Right cardiac atrium (tissue), 5 donors: ENCODE measurements at places on chromosomes 5 and 9.

- no peak for DNase-seq
Observed at GRCh38 chr5:175715627-175716522, 58.0 kb downstream of the HRH2 start.

GRCh38 chr5:176994460-176995121 lies 12.0 kb downstream of the UIMC1 start:
- DNase-seq, result no peak

- DNase-seq, result no peak
Observed at GRCh38 chr5:43418561-43418960, 6.4 kb upstream of the CCL28 start.

GRCh38 chr5:159804121-159804520 lies 112.2 kb upstream of the ADRA1B start:
- no peak for DNase-seq

DNA sequence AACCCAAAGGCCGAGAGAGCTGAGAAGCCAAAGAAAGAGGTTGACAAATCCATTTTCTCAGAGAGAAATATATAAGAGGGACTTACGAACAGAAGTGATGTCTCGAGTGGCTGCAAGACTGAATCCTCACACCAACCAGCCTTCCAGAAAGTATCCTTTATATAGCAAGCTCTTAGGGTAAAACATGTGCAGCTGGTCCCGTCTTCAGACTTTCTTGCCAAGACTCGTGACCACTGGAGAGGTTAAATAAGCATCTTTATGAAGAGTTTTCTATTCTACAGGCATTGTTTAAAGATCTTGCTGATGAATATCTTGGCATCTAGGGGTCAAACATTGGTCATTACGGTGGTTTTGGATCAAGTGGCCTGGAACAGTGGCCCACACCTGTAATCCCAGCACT lies 16.9 kb upstream of the SLC22A4 start:
- DNase-seq, result no peak

GRCh38 chr5:122937914-122938313 lies 92.5 kb downstream of the SNX24 start:
- peak; percentile 57 for DNase-seq

- DNase-seq, result no peak
Observed at GRCh38 chr5:74762599-74762998, 4.3 kb downstream of the GFM2 start.

DNA sequence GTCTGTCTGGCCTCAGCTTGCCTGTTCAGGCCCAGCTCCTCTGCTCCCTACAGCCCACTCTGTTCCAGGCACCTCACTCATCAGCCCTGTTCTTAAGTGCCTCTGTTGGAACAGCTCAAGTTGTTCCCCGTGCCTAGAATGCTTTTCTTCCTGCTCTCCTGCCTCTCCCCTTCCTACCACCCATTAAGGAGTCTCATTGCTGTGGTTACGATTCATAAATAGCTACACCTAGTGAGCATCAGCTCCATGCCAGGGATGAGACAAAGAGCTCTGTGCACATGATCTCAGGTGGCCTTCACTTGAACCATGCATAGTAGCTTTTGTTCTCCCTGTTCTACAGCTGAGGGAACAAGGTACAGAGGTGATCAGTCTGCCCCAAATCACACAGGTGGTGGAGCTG lies 54.3 kb downstream of the PSD2 start:
- no peak for DNase-seq

DNA sequence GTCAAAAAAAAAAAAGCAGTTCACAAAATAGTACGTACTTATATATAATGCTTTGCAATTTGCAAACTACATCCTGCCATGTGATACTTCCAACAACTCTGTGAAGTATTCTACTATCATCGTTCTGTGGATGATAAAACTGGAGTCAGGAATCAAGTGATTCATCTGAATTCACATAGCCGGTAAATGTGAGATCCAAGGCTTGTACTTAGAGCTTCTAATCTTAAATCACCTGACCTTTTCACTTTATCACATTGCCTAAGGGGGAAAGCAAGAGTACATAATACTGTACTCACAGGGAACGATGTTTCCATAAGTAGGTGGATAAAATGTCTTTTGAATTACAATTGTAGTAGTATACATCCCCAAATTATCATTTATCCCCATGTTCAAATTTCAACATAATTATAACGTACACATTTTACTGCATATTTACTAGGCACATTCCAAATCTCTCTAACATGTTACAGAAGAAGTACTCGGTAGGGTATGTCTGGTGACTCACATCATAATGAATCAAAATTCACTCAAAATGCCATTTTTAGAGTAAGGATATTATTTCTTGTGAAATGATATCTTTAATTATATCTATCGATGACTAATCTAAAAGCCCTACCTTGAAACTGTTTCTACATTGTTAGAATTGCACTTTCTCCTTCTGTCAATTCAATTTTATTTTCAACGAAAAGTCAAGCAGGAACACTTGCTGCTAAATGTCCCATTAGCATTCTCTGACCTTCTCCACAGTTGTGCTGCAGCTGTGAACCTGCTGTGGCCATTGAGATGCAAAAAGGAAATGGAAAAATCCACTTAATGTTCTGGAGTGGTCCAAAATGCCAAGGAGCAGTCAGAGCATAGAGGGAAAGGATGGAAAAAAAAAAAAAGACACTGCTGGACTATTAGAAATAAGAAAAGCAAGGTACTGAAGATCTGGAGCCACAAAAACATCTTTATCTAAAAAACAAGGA lies 78.9 kb downstream of the OR2K2 start:
- DNase-seq, result no peak

GRCh38 chr9:3262826-3263529 lies 262.8 kb downstream of the RFX3 start:
- no peak for DNase-seq

DNA sequence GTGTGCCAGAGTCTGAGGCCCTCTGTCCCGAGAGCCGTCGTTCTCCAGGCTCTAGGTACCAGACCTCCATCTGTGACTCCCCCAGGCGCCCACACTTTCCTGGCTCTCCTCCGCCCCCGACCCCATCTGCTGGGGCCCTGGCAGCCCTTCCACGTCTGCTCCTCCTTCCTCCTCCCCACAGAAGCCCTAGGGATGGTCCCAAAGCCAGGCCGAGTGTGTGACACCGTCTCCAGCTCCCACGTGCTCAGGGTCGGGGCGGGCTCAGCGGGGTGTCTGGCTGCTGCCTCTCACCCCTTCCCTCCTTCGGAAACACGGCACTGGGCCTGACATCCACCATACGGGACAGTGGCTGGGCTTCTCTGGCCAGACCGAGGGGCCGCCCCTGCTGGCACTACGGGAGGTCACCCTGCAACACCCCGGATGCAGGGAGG lies 20.5 kb upstream of the SLC6A19 start:
- peak; percentile 51 for DNase-seq

- DNase-seq, result no peak
Observed at GRCh38 chr5:42840842-42841567, 29.3 kb upstream of the SELENOP start.

DNA sequence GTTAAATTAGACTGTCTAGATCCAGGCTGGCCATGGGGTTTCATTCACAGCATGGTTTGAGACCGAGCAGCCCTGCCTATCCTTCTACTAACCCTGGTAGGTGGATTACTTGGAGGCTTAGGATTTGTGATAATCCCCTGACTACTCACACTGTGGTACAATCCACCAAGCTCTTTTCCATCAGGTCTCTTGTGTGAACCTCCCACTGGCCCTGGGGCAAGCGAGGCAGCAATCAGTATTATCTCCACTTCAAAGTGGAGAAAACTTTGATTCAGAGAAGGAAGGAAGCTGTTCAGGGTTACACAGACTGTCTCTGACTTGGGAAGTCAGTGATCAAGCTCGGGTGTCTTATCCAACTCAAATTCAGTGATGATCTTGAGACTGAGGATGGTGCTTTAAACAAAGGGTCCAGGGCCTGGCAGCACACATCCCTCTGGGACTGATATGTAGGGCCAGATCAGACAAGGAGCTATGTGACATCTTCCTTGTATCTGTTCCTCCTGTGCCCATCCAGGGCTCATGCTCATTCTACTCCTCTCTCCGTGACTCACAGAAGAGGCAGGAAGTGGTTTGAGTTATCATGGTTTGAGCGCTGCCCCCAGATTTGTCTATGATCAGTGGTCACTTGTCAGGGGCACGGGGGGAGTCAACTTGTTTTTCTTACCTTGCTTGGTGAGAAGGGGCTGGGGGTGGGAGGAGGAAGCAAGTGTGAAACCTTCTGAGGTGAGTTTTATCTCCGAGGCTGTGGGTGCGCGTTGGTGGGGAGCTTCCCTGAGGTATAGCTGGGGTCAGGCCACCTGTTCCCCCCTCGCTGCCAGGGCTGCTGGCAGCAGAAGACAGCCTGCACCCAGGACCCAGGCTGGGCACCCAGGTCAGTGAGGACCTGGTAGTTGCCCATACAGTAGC lies 48.6 kb downstream of the RGS3 start:
- no peak for DNase-seq

DNA sequence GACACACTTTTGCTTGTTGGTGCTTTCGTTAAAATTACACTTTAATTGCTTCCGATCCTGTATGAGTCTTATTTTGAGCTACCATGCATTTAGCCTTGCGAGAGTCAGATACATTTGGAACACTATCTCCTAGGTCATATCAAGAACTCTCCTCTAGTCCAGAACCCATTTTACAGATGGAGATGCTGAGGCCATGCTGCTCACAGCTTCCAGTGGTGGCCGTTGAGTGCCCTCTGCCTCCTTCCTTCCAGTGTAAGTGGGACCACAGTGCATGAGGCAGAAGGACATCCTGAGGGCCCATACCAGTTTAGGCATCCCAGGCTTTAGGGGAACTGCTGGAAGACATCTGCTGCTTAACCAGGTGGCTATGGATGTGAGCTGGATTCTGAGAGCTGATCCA lies 6.9 kb downstream of the CCNI2 start:
- DNase-seq, result no peak

GRCh38 chr9:73006986-73007385 lies 54.1 kb upstream of the ALDH1A1 start:
- DNase-seq, result no peak

GRCh38 chr5:16927613-16928012 lies 8.5 kb downstream of the MYO10 start:
- DNase-seq, result no peak

- peak; percentile 33 for DNase-seq
Observed at GRCh38 chr9:132670457-132671391, at the start of gene GTF3C4. TSS of gene GTF3C4 (plus strand) at chr9:132670464. CDS start at chr9:132670599, 135 bp downstream.

GRCh38 chr9:123929870-123930831 lies at the start of gene DENND1A:
TSS of gene DENND1A (minus strand) at chr9:123930126. CDS start at chr9:123929905, 221 bp downstream.
- DNase-seq, result peak; percentile 94

GRCh38 chr5:180328296-180329137 lies 24.6 kb downstream of the GFPT2 start:
- peak; percentile 88 for DNase-seq

DNA sequence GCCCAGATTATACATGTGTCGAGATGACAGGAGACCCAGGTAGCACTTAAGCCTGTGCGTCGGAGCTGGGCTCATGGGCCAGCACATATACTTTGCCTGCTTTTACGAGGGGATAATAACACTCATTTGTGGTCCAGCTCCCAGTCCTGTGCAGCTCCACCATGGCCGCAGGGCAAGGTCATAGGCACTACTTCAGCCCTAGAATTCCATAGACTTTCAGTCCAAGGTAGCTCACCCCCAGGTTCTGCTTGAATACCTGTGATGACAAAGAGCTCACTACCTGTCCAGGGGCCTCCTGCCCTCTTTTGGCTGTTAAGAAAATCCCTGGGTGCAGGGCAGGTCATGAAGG lies 1.7 kb downstream of the CORO2A start:
- no peak for DNase-seq

- DNase-seq, result no peak
Observed at GRCh38 chr5:109900911-109901627, 211.3 kb downstream of the MAN2A1 start.

GRCh38 chr5:5037674-5038073 lies 102.5 kb upstream of the ADAMTS16 start:
- DNase-seq, result no peak

DNA sequence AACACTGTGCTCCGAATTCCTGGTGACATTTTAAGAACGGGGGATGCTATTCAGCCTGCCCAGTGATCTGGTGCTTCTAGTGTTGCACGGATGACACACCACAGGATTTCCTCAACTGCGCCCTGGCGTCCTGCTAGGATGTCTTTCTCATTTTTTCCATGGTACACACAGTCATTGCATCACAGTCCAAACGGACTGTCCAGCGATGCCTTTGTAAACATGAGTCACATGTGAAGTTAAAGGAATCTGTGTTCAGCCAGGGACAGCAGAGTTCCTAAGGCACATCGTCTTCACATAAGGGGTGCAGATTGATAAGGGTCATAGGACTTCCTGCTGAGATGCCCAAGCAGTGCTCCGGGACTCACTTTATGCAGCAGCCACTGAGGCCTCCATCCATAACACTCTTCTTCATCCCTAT lies 9.3 kb upstream of the PTPN3 start:
- no peak for DNase-seq

DNA sequence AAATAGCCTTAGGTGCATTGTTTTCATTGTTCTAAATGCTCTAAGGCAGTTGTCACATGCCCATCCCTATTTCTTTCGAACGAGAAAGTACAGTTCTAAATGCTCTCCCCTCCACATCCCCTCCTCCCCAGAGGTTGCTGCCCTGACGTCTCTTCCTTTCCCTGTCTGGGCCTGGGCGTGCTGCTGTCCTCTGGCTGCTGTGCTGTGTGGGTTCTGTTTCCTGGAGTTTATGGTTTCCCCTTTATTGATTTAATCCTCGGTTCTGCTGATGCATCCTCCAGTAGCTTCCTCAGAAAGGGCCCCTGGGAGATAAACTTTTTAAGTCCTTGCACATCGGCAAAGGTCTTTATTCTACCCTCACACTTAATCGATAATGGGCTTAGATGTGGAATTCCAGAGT lies 48.8 kb downstream of the MVB12B start:
- peak; percentile 72 for DNase-seq

DNA sequence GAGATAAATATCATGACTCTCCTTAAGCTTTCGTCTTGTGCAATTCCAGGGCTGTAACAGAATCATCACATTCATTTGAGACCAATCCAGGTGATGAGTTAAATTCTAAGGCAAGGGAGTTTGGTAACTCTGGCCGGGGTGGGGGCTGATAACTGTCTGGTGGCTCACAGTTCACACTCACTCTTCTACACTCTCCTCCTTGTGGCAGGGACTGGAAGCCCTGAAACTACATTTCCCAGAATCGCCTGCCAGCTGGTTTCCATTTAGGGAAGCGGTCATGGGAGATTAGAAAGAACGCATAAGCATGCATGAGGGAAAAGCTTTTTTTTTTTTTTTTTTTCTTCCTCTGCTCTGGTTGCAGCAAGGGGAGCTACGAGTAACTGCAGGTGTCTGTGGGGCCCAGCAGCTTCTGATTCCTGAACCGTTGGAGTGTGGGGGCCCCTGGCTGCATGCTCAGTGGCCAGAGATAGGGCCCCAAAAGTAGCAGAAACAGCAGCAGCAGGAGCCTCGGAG lies 154.8 kb upstream of the TBC1D2 start:
- peak; percentile 57 for DNase-seq
